ENCODE measurements at places on chromosomes 2 and 18.

- DNase-seq: no peak
Observed at GRCh38 chr18:13450289-13451212, 232.0 kb downstream of the LDLRAD4 start.

DNA sequence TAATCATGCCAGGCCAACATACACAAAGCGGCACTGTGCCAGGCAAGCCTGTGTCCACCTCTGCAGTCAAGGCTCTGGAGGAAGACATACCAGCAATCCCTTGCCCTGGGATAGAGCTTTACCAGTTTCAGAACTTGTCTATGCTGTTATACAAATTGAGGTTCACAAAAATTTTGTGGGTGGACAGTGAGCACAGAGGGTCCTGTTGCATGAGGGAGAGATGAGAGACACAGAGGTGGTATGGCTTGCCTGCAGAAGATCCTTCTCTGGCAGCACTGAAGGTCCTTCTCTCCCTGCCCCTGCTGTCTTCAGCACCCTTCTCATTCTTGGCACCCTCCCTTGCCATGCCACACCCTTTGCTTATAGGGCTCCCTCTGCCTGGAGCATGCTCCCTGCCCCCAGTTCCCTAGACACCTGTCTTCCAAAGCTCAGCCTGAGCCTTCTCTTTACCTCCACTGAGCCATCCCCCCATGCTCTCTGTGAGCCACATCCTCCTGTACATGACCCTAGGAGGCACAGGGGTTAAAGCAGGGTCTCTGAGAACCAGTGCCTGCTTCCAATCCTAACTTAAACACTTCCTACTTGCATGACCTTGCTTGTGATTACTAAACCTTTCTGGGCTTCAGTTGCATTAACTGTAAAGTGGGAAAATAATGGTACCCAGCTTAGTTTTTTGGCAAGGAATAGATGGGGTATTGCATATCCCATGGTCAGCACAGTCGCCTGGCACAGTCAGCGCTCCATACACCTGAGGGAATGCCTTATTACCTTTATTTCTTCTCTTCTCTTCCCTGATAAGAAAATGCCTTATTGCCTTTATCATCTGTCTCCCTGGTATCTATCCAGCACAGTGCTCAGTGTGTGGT is 857 bp downstream of the FABP1 start:
- no peak for DNase-seq

- no peak for DNase-seq
Observed at GRCh38 chr2:13006426-13006825, 289.7 kb downstream of the TRIB2 start.

DNA sequence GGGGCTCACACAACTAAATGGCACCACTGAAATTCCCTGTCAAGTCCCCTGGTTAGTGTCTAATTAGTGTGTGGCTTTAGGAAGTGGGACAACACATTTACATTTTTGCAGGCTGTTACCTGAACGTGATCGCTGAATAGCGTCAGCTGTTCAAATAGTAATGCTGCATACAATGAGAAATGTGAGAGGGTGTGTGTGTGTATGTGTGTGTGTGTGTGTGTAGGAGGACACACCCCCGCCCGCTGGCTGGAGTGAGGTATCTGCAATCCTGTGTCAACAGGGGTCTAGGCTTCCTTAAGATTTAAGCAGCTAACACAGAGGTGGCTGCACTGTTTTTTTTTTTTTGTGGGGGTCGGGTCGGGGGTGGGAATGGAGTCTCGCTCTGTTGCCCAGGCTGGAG is 4.8 kb upstream of the LYPD6B start:
- DNase-seq: peak; percentile 58

- DNase-seq: peak; percentile 7
Observed at GRCh38 chr2:216404010-216404618, 8.2 kb upstream of the SMARCAL1 start.

- no peak for DNase-seq
Observed at GRCh38 chr2:63755216-63755615, 86.5 kb upstream of the UGP2 start.

GRCh38 chr2:22807872-22808271 is 577.1 kb upstream of the KLHL29 start:
- no peak for DNase-seq

DNA sequence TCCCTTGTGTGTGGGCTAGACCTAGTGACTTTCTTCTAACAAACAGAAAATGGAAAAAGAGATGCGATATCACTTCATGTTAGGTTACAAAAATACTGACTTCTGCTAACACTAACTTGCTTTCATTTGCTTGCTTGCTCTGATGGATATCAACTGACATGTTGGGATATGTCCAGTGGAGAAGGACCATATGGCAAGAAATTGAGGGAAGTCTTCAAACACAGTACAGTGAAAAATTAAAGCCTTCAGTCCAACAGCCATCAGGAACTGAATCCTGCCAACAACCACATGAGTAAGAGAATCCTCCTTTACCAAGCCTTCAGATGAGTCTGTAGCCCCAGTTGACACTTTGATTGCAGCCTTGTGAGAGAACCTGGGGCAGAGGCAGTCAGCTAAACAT is 143.9 kb downstream of the MAIP1 start:
- no peak for DNase-seq

GRCh38 chr2:230068651-230069055 is at the start of gene SLC16A14:
SLC16A14 (minus strand) TSS chr2:230068924; CDS start chr2:230059352, 9,572 bp downstream.
- DNase-seq: peak; percentile 86

- no peak for DNase-seq
Observed at GRCh38 chr2:230347659-230348305, 20.8 kb downstream of the SP140L start.

DNA sequence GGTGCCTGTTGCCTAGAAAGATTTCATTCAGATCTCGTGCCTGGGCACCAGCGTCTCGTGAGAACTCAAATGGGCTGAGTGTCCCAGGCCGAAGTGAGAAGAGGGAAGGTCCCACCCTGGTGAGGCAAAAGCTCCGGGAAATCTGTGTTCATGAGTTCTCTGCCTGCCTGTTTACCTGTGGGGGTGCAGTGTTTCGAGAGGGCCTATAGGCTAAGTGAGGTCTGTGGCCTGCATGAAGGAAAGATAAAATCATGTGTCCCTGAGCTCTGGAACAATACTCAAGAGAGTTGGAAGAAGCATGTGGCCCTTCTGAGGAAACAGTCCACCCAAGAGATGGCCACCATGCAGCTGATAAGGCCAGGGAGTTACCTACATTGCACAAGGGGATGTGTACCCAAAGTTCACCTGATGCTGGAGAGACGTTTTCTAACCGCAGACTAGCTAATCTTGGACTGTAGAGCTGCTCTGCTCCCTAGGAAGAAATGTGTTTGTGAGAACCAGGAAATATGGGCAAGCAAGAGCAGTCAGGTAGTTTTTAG is 63.5 kb upstream of the ST3GAL5 start:
- DNase-seq: no peak

GRCh38 chr18:47585136-47585535 is 333.7 kb upstream of the SKOR2 start:
- no peak for DNase-seq

DNA sequence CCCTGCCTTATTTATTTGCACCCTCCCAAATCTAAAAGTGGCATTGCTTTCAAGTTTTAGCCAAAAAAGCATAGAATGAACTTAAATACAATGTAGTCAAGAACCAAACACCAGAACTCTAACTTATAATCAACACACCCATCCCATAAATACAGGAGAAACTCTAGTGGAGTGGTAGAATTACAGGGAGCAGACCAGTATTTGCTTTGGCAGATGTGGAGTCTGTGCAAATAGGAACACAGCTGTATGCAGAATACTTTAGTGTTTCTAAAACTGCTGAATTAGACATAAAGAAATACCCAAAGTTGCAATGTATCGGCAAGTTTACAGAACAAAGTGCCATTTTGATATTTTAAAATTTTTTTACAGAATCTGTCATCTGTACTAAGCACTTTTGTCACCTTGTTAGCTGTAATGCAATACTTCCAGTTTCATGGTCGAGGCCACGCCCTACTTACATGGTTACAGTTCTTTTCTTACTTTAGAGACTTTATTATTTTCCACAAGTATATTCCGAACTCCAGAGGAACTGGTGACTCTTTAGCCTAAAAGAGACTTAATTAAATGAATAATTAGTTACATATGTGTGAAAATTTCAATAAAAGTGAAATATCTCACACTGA is 23.7 kb upstream of the COL5A2 start:
- DNase-seq: no peak

GRCh38 chr2:225889452-225889851 is 489.9 kb downstream of the NYAP2 start:
- DNase-seq: peak; percentile 34

DNA sequence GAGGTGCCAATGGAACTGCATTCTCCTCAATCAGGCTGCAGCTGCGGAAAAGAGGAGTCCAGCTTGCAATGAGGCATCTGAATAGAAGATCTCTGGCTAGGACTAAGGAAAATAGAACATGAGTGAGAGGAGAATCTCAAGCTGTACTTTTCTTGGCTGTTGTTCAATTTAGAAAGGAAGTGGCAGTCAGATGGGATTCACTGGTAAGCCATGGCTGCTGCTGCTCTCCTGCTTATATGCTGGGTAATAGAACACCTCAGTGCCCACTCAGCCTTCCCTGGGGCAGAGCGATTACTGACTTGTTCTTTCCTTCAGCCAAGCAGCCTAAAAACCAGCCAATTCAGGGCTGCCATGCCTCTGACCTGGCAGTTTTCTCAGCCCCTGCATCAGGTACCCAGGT is 17.6 kb upstream of the CHST9 start:
- DNase-seq: no peak

DNA sequence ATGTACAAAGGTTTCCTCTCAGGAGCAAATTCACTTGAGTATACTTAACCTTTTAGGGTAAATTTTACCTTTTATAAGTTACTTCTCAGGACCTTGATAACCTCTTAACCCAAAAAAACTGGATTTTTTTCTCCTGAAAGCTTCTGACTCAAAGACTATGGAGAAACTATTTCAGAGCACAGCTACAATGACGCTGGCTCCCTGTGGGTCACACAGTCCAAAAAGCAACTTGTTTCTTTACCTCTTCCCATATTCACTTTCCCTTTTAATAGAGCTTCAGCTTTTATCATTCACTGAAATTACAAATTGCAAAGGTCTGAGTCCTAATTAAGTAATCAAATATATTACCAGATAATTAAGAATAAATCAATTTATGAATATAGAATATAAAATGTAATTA is 32.4 kb downstream of the GTF3C3 start:
- DNase-seq: no peak

GRCh38 chr2:201263779-201264178 is 3.4 kb downstream of the CASP8 start:
- no peak for DNase-seq

GRCh38 chr2:239235311-239235710 is 165.5 kb downstream of the HDAC4 start:
- DNase-seq: no peak

- no peak for DNase-seq
Observed at GRCh38 chr2:168611091-168611490, 155.0 kb downstream of the CERS6 start.

GRCh38 chr18:63073481-63073880 is 246.1 kb downstream of the BCL2 start:
- DNase-seq: no peak

- DNase-seq: no peak
Observed at GRCh38 chr2:35297403-35297802, 1058.2 kb upstream of the CRIM1 start.

DNA sequence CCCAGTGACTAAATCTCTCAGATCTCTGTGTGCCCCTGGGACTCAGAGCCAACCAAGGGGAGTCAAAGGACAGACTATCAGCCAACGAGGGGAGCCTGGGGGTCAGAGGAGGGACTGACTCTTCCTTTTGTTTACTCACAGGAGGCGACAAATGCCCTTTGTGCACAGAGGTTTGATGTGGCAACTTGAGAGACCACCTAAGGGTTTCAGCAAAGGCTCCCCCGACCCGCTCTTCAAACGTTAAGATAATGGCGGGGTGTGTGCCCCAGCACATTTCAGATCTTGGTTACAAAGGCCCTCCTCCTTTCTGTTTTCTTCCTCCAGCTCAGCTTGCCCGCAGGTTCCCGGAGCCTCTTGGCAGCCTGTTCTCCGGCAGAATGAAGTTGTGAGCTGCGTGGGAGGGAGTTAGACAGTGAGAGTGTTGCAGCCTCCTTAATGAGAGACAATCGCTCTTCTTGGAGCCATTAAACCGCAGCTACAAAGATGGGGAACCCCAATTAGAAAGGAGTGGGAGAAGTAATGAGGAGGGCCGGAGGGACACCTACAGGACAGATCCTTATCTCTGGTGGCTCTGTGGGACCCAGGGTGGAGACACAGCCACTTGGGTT is 76.2 kb downstream of the KIAA2012 start:
- no peak for DNase-seq

GRCh38 chr2:56014046-56014730 is 90.6 kb upstream of the EFEMP1 start:
- DNase-seq: peak; percentile 79

- no peak for DNase-seq
Observed at GRCh38 chr2:2746731-2747130, 415.7 kb upstream of the MYT1L start.

DNA sequence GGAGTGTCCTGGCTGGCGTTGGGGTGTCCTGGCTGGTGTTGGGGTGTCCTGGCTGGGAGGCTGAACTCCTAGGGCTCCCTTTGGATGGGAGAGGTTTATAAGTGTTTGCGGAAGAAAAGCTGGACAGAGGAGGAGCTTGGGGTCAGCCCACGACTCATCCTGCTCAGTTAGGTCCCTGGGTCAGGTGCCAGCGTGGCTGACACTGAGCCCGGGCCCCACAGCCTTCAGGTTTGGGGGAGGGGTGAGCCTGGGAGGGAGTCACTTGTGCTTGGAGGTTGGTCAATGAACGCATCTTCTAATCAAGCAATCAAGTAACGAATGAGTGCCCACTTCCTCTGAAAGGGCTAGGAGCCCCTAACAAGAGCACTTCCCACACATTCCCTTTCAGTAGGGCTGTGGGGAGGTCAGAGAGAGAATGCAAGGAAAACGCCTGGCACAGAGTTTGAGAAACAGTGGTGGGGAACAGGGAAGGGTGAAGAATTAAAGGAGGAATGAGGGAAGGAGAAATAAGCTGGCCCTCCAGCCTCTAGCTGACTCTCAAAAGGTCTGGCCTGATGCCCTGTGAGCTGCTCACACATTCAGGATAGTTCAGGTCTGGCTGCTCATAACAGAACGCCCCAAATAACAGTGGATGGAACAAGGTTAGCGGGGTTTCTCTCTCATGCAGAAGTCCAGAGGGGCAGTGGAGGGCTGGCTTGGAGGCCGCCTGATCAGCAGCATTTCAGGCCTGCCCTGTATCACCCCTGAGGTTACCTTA is 670 bp downstream of the KCNIP3 start:
- DNase-seq: peak; percentile 66

- DNase-seq: peak; percentile 68
Observed at GRCh38 chr2:101150306-101151145, 656 bp downstream of the TBC1D8 start.

DNA sequence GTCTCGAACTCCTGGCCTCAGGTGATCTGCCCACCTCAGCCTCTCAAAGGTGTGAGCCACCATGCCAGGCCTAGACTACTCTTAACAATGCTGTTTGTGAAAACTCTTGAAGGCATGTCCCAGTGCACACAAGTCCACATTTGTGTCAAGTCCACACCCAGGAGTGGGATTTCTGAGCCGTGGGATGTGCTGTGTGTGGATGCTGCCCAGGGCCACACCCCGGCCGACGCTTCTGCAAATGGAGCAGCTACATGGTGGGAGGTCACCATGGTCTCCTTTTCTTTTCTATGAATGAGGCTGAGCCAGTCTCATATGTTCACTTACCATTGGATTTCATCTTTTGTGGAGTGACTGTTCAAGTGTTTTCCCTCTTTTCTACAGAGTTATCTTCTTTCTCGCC is 15.8 kb downstream of the SNED1 start:
- DNase-seq: no peak

- no peak for DNase-seq
Observed at GRCh38 chr2:17299891-17300540, 218.2 kb downstream of the RAD51AP2 start.
